Adrenal gland (tissue), 19 donors: ENCODE measurements at places on chromosomes 1 and 21. TPM values are rescaled to one million over a fixed set of nuclear protein-coding genes. Genes with fewer than 3 reads are reported as not detected.

DNA sequence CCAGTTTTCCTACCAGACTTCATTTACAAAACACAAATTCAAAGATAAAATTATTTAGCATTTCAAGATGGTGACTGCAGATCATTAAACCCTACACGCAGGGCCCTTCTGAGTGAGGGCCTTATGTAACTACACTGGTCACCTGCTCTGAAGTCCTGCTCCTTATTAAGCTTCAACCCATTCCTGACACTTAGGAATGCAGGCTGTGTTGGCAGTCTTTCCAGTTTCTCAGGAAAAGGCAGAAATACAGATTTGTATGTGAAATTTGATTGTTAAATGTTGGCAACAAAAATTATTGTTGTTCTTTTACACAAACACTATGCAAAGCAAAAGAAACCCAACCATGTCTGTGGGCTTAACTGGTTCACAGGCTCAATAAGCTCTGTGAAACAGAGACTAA, 25.8 kb upstream of the BCAS2 start:
- no peaks in the 10 kb centered on the region for H3K27me3 ChIP-seq
- H3K4me1 ChIP-seq: no peaks in the 10 kb centered on the region
- no peaks in the 10 kb centered on the region for H3K36me3 ChIP-seq
- H3K27ac ChIP-seq: no peak overlapping the region
- no peak overlapping the region for H3K4me3 ChIP-seq

- H3K4me1 ChIP-seq: no peaks in the 10 kb centered on the region
- H3K27ac ChIP-seq: no peak overlapping the region
- no peak for DNase-seq
- peaks cover 26% of the 10 kb centered on the region for H3K27me3 ChIP-seq
- no peaks in the 10 kb centered on the region for H3K36me3 ChIP-seq
- H3K4me3 ChIP-seq: no peak overlapping the region
These were observed 993 bp upstream of the DSCAM start for GRCh38 chr21:40847951-40848350.

The SLC9C2 gene
- 0.32 TPM for polyA plus RNA-seq

- no peak overlapping the region for H3K27ac ChIP-seq
- H3K36me3 ChIP-seq: no peaks in the 10 kb centered on the region
- no peak for DNase-seq
- H3K27me3 ChIP-seq: no peaks in the 10 kb centered on the region
- H3K4me3 ChIP-seq: no peak overlapping the region
These were observed 15.6 kb upstream of the CA6 start for GRCh38 chr1:8930116-8930515.

The NECTIN4 gene
- polyA plus RNA-seq: not detected

- H3K36me3 ChIP-seq: no peaks in the 10 kb centered on the region
- H3K4me1 ChIP-seq: peaks cover 6% of the 10 kb centered on the region
- DNase-seq: no peak
- no peak overlapping the region for H3K27ac ChIP-seq
- H3K27me3 ChIP-seq: peaks cover 3% of the 10 kb centered on the region
- H3K4me3 ChIP-seq: no peak overlapping the region
These were observed 456 bp downstream of the COL8A2 start for GRCh38 chr1:36124404-36125128.

The LIN28A gene
- polyA plus RNA-seq: not detected

DNA sequence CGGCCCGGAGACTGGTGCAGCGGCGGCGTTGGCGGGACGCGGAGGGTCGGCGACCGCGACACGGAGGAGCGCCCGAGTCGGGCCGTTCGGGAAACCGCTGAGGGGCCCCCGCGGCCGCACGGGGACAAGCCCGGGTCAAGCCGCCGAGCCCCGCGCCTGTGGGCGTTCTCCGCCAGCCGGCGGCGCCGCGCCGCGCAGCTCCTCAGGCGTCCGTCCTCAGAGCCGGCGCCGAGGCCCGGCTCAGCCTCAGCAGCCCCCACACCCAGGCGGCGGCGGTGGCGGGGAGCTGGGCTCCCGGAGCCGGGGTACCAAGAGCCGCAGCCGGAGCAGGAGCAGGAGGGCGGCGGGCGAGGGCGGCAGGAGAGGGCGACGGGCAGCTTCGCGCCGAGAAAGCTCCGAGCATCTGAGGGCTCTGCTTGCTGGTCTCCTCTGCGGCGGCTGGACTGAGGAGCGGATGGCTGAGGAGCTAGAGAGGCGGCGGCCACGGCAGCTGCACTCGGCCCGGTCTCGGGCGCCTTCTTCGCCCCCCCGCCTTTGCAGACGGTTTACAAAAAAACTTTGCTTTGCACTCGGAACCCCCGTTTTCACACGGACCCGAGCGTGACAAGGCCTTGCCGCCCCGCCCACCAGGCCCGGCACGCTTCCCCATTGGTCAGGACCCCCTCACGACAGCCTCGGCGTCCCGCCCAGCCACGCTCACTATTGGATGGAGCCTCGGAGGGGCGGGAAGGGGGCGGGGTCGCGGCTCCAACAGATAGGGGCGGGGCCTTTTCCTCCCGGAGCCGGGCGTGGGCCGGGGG, at the start of gene SLC30A1:
Gene SLC30A1 (minus strand): TSS at position 522 of the 800 bp plus-strand sequence. CDS start 549 bp downstream, outside the sequence.
- H3K27ac ChIP-seq: peak within 1 kb of the TSS; percentile 94
- DNase-seq: peak; percentile 100
- H3K36me3 ChIP-seq: peaks cover 4% of the 10 kb centered on the region
- peaks cover 47% of the 10 kb centered on the region for H3K4me1 ChIP-seq

The FASLG gene
- polyA plus RNA-seq: 0.32 TPM

DNA sequence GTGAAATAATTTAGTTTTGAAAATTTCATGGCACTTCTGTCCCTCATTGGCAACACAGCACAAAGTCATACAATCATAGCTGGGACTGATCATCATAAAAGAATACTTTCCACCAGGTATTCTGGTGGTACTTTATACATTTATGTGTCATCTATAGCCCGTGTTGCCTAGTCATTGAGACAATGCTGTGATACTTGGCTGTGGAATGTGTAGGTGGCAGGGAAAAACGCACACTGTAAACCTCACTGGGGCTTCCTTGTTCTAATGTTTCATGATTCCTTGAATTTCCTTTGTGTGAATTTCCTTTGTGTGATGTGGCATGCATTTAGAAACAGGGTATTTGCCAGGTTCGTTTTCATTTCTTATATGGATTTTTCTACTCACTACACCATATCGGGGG, 118.3 kb downstream of the FMN2 start:
- no peaks in the 10 kb centered on the region for H3K4me1 ChIP-seq
- no peak overlapping the region for H3K4me3 ChIP-seq
- no peak for DNase-seq
- H3K36me3 ChIP-seq: no peaks in the 10 kb centered on the region
- no peak overlapping the region for H3K27ac ChIP-seq

GRCh38 chr1:44031252-44032169, at the start of gene SLC6A9:
Gene SLC6A9, minus strand, starts transcription at chr1:44031462. Its CDS starts 7,185 bp downstream, at chr1:44024277.
- H3K27ac ChIP-seq: peak within 1 kb of the TSS; percentile 54
- H3K27me3 ChIP-seq: no peaks in the 10 kb centered on the region
- DNase-seq: peak; percentile 77

The C1orf87 gene
- polyA plus RNA-seq: not detected
